DMS79 treated with DMSO at 0.1 percent for 48 hours (cell line): ENCODE measurements at places on chromosomes 2 and 18.

- DNase-seq, result no peak
Measured at GRCh38 chr2:120830096-120830830, 94.6 kb downstream of the GLI2 start.

DNA sequence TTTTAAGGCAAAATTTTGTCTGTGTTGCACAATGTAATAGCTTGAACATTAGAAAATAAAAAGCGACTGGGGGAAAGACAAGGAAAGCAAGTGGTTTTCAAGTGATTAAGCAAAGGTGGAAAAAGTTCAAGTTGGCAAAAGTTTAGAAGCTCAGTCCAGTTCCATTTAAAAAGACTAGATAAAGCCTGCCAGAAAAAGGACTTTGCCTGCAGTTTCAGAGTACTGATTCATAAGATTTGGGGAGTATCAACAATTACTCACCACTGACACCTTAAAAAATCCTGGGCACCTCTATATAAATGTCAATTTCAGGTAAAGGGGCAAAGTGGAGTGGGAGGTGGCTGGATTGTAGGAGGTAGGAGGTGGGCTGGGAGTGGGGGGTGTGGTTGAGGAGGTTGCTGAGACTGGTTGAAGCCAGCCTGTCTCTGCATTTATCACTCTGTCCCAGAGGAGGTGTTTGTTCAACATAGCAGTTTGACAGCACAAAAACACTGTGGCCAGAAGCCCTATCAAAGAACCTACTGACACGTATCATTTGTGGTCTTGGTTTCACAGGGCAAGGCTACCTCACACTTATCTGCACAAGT lies 14.6 kb downstream of the ZEB2 start:
- no peak for DNase-seq

DNA sequence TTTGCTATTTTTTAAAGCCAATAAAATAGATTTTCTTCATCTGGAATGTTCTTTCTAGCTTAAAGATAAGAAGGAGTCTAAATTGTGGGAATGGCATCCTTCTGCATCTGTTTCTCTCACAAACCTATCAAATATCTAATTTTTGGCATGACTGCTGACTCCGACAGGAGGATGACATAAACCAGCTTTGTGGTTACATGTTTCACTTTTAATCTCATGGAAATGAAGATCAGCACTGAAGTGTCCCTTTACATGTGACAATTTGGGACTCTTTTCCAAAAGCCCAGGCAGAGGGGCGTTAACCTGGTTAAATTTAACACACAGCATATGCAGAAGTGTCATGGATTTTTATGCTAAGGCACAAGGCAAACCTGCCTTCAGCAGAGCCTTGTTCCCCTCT lies 694.7 kb downstream of the ARHGAP15 start:
- no peak for DNase-seq

DNA sequence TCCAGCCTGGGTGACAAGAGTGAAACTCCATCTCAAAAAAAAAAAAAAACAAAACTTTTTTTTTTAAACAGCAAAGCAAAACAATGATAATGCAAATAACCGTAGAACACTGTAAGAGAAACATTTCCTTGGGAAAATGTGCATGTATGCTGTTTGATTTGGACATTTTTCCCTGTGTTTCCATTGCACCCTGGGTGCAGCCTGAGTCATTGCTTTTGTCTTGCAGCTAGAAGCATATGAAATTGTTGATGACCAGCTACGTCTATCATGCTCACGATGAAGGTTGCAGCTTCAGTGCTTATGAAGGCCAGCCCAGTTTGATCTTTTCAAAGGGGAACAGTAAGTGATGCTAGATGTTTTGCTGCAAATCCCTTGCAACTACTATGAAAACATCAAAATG lies 41.5 kb downstream of the MOGAT1 start:
- no peak for DNase-seq

DNA sequence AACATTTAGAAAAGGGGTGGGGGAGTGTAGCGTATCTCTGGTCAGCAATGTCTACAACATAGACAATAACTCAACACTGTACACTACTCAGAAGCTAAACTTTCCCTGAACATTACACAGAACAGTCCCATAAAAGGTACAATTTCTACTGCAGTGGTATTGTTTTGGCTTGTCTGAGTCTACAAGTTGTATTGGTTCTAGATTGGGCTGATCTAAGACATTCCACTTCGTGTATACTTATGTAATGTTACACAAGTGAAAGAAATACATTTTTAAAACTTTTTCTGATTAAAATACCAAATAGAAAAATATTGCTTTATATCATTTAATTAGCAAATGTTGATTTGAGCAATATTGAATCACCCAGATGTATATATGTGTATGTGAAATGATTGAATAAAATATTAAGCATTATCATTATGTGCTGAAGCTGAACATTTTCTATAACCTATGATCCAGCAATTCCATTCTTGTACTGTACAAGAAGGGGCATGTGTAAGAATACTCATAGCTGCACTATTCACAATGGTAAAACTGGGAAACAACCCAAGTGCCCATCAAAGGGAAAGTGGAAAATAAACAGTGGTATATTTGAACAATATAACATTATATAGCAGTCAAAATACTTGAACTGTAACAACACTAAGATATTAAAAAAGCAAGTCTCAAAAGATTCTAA lies 52.4 kb downstream of the VSNL1 start:
- no peak for DNase-seq

DNA sequence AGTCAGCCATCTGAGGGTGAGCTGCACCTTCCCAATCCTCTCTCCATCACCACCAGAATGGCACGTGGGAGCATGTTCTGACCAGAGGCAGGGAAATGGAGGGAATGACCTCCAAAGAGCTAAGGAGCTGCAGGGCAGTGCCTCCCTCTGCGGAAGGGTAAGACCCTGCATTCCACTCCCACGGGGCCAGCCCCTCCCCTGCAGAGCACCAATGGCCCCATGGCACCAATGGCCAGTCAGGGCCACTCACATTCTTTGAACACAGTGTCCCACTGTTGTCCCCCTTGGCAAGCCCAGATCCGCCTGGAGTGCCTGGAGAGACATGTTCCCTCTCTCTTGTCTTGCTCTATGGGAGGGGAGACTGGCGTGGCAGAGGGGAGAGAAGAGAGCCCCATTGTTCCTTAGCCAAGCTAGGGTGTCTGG lies 164.4 kb downstream of the TNS1 start:
- no peak for DNase-seq

GRCh38 chr18:44526705-44527415 lies 153.8 kb upstream of the SETBP1 start:
- no peak for DNase-seq

- DNase-seq, result no peak
Measured at GRCh38 chr2:241865416-241865956, 4.0 kb upstream of the RTP5 start.

- DNase-seq, result no peak
Measured at GRCh38 chr2:169137924-169138323, 68.6 kb downstream of the DHRS9 start.

DNA sequence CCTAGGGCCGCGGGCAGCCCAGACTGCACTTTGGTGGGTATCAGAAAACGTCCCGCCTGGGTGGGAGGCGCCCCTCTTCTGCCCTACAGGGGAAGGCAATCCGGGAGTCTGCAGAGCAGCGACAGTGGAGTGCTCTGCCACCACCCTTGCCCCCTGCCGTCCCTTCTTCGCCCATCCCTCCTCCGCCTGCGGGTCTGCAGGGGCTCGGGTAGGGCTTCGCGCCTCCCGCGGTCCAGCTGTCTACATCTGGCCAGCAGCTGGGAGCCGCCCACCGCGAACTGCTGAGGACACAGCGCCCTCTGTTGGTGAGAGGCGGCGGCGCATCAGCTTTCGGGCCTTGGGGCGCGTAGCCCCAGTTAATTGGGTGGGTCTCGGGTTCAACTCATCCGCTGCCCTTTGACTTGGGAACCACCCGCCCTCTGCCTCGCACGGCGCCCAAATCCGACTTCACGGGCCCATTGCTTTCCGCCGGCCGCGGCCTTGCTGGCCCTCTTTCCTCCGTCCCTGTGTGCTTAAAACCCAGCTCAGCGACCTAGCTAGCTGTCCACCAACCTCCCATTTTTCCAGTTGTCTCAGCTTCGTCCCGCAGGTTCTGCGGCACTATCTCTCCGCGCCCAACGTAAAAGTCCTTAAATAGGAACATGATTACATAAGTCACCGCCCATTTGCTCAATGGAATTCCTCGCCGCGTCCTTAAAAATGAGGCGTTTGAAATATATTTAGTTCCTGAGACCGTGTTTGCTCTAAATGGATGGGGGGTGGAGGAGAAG lies 17.6 kb downstream of the WNT10A start:
- DNase-seq, result peak; percentile 58

DNA sequence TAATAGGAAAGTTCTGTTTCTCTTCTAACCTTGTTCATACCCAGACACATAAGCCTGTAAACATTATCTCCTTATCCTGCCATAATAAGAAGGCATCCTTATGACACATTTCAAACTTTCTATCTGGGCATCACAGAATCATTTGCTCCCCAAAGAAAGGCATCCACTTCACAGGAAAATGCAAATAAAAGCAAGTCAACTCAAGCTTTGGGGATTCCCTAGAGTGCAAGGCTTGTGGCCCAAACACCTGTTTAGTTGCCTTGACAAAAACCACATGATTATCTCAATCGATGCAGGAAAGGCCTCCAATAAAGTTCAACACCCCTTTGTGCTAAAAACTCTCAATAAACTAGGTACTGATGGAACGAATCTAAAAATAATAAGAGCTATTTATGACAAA lies 195.7 kb upstream of the GALNT5 start:
- no peak for DNase-seq

- DNase-seq, result no peak
Measured at GRCh38 chr2:181420259-181421130, 36.7 kb upstream of the ITGA4 start.

DNA sequence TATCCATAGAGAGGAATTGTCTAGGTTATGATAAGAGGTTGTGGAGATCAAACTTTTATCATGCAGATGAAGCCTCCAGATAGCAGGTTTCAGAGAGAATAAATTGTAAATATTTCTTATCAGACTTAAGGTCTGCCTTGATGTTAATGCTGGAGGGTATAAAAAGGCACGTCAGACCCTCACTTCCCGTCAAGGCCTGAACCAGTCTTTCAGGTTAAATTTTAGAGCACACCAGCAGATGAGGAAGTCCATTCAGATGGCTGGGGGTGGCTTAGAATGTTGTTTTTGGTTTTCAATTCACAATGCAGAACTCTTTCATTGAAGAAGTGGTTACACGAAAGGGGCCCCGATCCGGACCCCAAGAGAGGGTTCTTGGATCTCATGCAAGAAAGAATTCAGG lies 144.4 kb upstream of the FBXO11 start:
- DNase-seq, result no peak

DNA sequence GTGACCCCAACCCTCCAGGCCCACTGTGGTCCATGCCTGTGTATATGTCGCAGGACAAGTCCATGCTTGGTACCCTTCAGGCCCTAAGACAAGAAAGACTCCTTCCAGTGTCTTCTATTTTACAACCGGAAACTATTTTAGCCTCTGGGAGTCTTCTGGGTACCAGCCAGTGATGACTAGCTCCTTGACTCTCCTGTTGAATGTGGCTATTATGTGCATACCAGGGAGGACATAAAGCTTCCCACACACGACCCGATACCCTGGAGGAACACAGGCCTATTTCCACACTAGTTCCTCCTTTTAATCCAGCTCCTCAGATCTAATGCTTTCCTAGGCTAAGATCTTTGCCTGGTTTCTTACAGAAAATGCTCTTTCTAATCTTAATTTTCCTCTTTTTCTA lies 178.1 kb downstream of the NCKAP5 start:
- no peak for DNase-seq

- no peak for DNase-seq
Measured at GRCh38 chr2:143255899-143256298, 126.7 kb downstream of the ARHGAP15 start.

- peak; percentile 24 for DNase-seq
Measured at GRCh38 chr2:30612371-30612770, 165.3 kb downstream of the LCLAT1 start.

- DNase-seq, result peak; percentile 46
Measured at GRCh38 chr2:36965751-36966369, 476 bp downstream of the STRN start.

- no peak for DNase-seq
Measured at GRCh38 chr2:98598781-98599428, 9.4 kb downstream of the COA5 start.

DNA sequence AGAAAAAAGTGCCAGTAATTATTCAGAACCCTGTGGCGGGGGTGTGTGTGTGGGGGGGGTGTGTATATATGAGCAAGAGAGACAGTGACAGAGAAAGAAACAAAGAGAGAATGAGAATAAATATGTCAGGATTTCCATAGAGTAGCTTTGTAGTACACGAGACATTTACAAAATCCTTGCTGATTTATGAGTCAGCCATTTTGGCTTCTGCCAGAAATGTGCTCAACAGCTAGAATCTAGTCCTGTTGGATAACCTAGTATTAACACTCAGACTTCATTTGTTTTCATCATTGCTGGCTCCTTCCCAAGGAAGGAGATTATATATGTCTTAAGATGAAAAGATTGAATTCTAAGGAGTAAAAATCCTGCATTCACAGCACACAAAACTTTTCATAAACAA lies 140.5 kb upstream of the HNRNPA3 start:
- no peak for DNase-seq

DNA sequence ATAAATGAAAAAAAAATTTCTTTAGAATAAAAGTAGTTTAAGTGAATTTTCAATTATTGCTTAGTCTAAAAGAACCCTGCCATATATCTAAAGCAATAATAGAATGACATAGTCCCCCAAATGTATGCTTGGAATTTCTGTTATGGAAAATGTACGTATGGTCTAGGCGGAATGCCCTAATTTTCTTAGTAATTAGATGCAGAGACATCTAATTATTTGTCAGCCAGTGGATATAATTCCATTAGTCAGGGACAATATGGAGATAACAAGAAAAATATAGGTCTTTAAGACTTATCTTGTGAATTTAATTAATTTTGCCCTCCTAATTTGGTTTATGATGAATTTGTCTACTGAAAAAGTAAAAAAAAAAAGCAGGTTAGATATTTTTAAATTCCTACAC lies 460.9 kb upstream of the SOX11 start:
- DNase-seq, result no peak

- no peak for DNase-seq
Measured at GRCh38 chr2:220129391-220129790, 502.0 kb downstream of the SLC4A3 start.

- no peak for DNase-seq
Measured at GRCh38 chr18:11541179-11541578, 68.2 kb upstream of the SLC35G4 start.

GRCh38 chr2:9097239-9097638 lies 93.8 kb upstream of the MBOAT2 start:
- DNase-seq, result no peak

DNA sequence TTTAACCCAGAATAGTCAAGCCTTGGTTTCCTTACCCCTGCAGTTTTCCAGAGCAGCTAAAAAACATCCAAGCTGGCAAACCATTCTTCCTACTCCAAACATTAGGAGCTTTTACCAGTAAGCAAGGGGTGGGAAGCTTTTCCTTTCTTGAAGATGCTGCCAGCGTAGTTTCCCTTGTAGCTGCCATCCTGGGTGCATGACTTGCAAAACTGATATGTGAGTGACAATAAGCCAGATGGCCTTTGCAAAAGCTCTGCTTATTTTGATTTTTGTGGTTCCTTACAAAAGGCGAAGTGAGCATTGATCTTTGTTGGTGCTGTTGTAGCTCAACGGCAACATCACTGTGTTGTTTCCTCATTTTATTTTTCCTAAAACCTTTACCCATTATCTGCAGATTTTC lies 138.8 kb downstream of the WDSUB1 start:
- DNase-seq, result no peak

- DNase-seq, result no peak
Measured at GRCh38 chr2:191686729-191687128, 8.8 kb downstream of the NABP1 start.

- DNase-seq, result no peak
Measured at GRCh38 chr18:78770139-78770822, 209.3 kb upstream of the SALL3 start.
